CD8-positive, alpha-beta memory T cell (primary cell): ENCODE measurements at places on chromosomes 7 and 10. TPM values are rescaled to one million over a fixed set of nuclear protein-coding genes. Genes with fewer than 3 reads are reported as not detected.
A peak's percentile ranks its signal among the peaks of the same experiment; 100 is the strongest.

The PMPCB gene
- 81.9 TPM for total RNA-seq

DNA sequence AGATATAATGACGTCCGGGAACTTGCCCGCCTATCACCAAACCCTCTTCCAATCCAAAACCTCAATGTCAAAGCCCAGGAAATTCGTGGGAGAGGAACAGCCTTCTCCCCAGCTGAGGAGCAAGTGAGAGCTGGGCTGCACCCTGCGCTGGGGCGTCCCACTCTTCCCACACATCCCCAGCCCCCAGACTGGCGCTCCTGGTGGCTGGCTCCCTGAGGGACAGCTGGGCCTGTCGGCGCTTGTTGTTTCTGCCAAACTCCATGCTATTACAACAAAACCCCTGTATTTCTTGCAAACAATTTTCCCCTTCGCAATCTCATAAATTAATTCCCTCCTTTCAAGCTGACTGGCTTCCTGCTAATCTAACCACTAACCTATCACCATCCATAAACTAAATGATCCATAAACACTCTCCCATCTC lies 53.0 kb downstream of the GRID1 start:
- H3K4me3 ChIP-seq = no peak overlapping the region
- no peaks in the 10 kb centered on the region for H3K27me3 ChIP-seq
- peak; percentile 35 for DNase-seq
- no peaks in the 10 kb centered on the region for H3K4me1 ChIP-seq

DNA sequence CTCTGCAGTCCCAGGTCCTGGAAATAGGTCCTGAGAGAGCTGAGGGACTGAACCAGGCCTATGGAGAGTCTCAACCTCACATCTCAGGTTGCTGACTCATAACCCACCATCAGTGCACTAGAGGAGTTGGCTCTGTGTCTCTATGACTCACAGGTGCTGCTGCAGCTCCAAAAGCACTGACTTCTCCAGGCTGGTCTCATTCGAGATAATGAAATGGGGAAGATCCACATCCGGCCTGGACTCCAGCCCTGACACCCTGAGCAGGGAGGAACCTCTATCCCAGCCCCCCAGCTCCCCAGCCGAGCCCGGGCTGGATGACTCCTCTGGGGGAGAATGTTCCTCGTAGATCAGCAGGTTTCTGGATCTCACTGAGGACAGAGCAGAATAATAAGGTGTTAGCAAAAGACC lies 35.5 kb upstream of the DGKI start:
- H3K4me3 ChIP-seq = no peak overlapping the region
- DNase-seq = no peak
- H3K27me3 ChIP-seq = no peaks in the 10 kb centered on the region
- H3K36me3 ChIP-seq = peaks cover 34% of the 10 kb centered on the region

DNA sequence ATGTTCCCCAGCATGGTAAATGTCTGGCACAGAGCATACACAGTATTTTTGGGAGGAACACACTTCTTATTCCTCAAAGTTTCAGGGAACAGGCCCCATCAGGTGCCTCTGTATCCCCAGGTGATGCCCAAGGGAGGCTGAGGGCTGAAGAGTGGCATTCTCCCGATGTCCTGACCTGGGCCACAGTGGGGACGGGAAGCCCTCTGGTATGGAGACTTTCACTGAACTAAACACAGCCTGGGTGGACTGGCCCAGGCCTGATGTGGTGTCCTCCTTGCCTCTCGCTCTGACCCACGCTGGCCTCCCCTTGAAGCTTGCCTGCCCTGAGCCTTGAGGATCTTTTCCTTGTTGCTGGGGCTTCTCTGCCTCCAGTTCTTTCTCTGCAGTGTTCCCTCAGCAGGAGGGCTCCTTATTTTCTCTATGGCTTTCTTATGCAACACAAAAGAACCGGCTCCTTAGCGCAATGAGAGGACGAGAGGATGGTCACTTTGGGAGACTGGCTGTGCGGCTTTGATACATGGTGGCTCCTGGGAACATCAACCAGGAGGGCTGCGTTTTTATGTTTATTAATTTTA lies 157.5 kb upstream of the TNS3 start:
- no peaks in the 10 kb centered on the region for H3K4me1 ChIP-seq
- no peak for DNase-seq
- no peaks in the 10 kb centered on the region for H3K27me3 ChIP-seq
- no peaks in the 10 kb centered on the region for H3K36me3 ChIP-seq
- H3K27ac ChIP-seq = no peak overlapping the region

GRCh38 chr7:158821171-158822031 lies 7.9 kb downstream of the ESYT2 start:
- no peak for DNase-seq
- no peaks in the 10 kb centered on the region for H3K27me3 ChIP-seq
- peak overlapping the region; percentile 11 for H3K4me3 ChIP-seq
- H3K27ac ChIP-seq = no peak overlapping the region
- no peaks in the 10 kb centered on the region for H3K36me3 ChIP-seq
